ENCODE measurements at places on chromosomes 11 and 22.

DNA sequence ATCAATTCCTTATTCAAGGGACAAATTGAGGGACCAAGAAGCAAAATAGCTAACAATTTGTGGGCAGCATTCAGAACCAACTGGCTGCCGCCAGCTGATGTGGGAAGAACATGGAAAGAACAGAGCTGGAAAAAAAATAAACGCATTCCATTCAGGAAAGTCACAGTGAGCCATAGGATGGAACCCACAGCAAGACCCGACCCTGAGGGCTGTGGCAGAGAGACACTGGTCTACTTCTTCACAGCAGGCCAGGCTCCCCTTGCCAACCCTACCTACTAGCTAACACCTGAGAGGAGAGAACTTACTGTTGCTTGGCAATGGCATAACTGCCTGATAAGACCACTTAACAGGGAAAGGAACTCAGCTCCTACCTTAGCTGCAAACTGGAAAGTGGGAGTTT lies 123.5 kb upstream of the APOA1 start:
- no peak for DNase-seq

DNA sequence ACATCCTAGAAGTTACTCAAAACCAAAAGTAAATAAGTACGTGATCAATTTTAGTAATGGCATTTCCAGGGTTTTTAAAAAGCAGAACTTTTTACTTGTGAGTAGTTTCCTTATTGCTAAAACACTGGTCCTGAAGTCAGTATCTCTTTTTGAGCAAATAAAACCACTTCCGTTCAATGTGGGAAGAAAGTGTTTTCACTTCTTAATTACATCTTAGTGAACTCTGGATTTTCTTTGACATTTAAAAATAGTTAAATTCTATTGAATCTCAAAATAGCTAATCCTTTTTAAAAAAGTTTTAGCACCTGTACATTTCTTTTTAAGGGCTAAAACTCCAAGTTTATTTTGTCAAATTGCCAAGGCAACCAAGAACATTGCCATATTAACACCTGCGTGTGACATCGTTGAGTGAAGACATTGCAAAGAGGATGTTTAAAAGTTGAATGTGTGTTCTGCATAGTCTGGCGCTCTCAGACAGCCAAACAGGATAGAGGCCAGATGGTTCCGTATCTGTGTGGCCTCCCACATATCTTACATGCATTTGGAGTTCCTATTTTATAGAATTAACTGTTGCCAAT lies 17.2 kb upstream of the OR5B21 start:
- peak; percentile 36 for DNase-seq

GRCh38 chr11:69721745-69722144 lies 17.9 kb upstream of the FGF19 start:
- no peak for DNase-seq

DNA sequence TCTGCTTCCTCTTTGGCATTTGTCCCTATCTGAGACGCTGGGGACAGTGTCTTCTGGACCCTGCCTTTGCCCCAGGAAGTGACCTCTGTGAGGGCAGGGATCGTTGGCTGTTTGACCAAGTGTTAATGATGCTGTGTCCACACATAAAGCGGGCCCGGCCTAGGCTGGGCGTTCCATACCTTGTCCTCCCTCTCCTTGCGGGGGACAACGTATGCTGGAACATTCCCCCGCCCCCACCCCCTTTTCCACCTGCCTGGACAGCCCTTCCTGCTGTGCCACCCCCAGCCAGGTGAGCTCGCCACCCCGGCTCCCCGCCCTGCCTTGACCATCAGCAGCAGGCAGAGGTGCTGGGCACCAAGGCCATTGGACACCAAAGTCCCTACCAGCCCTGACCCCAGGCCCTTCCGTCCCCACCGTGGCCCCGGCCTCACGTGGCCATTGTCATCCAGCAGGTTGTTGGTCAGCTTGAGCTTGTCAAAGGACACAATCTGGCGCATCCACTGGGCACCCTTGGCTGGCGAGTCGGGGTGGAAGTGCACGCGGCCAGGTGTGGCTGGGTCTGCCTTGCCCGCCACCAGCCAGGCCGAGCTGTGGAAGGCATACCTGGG lies 4.1 kb upstream of the NUDT8 start:
- no peak for DNase-seq

- DNase-seq = no peak
Observed at GRCh38 chr22:42367980-42368378, 64.2 kb downstream of the NFAM1 start.

GRCh38 chr22:44664149-44664548 lies 37.9 kb upstream of the PRR5 start:
- DNase-seq = peak; percentile 42

DNA sequence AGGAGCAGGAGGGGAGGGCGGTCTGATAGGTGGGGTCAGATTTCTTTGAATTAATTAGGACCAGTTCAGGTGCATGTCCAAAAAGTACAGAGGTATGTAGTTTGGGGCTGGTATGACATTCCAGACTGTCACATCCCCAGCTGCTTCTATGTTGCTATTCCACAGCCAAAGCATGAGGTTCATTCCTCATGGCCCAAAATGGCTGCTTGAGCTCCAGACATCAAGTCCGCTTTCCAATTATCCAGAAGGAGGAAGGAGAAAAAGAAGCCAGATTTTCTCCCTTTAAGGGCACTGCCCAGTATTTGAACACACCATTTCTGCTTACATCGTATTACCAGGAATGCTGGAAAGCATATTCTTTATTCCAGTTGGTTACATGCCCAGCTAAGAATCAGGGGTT lies 58.0 kb upstream of the CD82 start:
- DNase-seq = no peak

- no peak for DNase-seq
Observed at GRCh38 chr11:75077316-75077715, 19.4 kb downstream of the OR2AT4 start.

DNA sequence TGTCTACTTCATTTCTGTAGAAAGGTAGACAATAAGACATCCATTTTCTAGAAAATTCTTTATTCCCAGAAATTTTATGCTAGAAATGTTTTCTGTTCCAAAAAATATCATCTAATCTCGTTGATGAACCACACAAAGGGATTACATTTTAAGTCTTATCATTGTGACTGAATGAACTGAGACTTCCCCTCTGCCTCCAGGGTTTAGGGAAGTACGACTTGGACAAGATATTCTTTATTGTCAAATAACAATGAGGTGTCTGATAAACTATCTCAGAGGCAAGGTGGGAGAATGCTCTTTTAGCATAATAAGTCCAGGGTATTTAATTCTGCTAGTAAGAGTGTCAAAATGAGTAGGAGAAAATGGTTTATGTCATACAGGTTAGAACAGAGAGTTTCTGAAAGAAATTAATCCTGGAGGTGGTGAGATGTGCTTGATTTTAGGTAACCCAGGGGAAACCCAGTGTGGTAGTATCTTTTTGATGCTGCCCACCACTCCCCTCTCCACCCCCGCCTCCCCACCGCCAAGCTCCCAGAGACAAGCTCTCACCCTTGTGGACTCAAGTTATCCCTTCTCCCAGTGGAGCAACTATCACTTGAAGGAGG lies 100.6 kb downstream of the CD44 start:
- no peak for DNase-seq

DNA sequence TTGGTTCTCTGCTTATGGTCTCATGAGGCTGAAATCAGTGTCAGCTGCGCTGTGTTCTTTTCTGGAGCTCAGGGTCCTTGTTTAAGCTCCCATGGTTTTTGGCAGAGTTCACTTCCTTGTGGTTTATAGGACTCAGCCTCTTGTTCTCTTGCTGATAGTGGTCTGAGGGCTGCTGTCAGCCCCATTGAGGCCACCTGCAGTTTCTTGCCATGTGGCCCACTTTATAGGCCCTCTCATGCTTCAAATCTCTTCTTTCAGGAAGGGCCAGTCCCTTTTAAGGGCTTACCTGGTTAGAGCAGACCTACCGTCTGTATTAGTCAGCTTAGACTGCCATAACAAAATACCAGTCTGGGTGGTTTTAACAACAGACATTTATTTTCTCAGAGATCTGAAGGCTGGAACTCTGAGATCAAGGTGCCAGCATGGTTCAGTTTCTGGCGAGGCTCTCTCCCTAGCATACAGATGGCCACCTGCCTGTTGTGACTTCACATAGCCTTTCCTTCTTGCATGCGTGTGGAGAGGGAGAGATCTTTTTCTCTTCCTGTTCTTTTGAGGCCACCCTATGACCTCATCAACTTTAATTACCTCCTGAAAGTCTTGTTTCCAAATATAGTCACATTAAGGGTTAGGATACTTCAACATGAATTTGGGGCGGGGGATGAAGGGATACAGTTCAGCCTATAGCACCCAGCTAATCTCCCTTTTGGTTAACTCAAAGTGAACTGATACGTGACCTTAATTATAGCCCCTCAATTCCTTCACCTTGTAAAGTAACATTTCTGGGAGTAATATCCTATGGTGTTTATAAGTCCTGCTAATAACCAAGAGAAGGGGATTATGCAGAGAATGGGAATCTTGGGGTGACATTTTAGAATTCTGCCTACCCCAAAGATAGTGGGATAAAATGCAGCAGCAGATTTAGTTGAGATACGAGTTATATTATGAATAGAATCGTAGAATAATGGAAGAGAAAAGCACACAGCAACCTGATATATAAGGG lies 131.8 kb downstream of the UVRAG start:
- DNase-seq = no peak

DNA sequence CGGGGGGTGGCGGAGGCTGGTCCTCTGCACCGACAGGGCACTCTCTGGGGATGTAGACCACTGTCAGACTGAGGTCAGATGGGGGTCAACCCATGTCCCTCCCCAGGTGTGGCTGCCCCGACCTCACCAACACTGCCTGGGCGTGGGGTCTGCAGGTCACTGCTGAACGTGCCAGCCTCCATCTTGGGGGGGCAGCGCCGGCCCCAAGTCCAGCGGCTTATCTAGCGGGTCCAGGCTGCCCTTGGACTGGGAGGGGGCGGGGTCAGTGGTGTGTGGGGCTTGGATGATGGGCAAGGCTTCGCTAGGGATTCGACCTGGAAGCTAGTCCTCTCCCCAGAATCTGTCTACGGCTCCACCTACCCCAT lies 178.2 kb downstream of the IGLL1 start:
- DNase-seq = no peak

DNA sequence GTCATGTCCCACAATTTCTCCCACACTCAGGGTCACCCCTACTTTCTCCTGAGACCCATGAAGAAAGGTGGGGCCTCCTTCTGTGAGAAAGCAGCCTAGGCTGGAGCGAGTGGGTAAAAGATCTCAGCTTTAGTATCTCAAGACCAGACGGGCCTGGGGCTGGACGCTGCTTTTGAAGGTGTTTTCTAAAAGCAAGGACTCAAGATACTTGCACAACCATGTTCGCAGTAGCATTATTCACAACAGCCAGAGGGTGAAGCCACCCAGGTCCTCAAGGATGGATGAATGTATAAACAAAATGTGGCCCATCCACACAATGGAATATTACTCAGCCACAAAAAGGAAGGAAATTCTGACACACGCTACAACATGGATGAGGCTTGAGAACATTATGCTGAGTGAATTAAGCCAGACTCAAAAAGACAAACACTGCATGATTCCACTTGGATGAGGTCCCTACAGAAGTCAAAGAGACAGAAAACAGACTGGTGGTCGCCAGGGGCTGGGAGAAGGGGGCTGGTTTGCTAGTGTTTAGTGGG lies 10.6 kb downstream of the SHANK2 start:
- no peak for DNase-seq

DNA sequence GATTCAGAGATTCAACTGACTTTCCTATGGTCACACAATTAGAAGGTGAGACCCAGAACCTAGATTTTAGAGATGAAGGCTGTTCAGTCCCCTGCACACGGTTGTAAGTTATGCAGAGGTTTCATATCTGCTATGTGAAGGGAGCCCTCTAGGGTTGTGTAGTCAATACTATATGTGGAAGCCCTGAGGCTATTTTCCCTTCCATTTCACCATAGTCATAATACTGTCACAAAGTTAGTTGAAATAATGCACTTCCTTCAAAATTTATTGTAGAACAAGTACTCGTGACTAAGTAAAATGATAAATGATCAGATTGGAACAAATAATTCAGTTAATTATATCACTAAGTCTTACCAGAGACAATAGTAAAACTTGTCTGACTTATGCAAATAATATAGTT lies 48.8 kb downstream of the ENDOD1 start:
- DNase-seq = no peak

GRCh38 chr11:97965849-97966646 lies 1054.7 kb upstream of the CNTN5 start:
- DNase-seq = no peak

DNA sequence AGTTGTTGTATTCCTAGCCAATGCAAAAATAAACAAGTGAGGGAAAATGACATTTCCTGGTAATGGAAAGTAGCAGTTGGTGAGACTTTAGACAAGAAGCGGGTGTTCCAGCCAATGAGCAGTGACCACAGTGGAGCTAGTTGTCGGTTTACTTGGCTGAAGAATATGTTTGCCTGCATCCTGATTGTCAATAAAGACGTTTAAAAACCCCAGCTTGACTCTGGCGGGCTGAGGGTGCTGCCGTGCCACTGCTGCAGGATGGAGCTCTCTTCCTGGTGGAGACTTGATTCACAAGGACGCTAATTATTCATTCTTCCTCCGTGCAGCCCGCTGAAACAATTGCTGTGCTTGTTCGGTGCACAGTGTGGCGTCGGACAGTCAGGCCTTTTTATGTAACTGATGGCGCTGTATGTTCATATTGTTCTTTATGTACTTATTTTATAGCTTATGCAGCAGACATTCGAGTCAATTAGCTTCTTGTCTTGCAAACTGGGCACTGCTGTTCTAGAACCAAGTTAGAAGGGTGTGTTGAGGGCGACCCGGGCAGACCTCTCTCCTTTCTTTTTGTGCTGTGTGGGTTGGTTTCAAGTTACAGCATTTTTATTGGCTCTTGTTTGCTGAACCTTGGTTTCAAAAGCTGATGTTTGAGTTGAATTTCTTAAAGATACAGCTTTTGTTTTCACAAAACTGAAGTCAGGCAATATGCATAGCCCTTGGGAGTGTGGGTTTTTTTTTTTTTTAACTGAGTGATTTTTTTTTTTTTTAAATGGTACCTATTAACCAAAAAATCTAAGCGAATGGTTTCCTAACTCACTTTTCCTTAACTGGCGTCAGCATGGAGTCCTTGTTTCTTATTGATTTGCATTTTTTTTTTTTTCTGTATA lies 153.9 kb downstream of the TEAD1 start:
- DNase-seq = peak; percentile 12

DNA sequence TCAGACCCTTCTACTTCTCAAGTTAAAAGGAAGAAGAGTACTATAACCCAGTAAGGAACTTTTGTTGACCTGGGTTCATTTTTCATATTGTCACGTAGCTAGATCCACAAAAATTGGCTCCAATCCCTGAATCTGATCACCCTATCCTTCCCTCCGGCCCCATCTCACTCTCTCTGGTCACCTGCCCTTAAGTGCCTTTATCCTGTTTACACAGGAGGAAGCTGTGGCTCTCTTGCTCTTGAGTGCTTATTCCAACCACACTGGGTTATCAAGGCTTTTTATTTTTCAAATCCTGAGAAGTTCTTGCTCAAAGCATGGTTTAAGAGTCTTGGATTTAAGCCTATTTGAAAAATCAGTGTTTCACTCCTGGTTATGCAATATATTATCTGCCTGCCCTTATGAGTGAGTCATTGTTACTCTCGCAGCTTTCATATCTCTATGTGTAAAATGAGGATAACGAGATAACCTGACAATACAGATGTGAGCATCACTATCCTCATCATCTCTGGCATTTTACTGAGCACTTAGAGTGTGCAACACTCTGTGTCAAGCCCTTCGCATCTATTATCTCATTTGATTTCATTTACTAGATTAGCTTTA lies 293.9 kb downstream of the GUCY1A2 start:
- DNase-seq = no peak
